ENCODE measurements at places on chromosomes 4 and X.

DNA sequence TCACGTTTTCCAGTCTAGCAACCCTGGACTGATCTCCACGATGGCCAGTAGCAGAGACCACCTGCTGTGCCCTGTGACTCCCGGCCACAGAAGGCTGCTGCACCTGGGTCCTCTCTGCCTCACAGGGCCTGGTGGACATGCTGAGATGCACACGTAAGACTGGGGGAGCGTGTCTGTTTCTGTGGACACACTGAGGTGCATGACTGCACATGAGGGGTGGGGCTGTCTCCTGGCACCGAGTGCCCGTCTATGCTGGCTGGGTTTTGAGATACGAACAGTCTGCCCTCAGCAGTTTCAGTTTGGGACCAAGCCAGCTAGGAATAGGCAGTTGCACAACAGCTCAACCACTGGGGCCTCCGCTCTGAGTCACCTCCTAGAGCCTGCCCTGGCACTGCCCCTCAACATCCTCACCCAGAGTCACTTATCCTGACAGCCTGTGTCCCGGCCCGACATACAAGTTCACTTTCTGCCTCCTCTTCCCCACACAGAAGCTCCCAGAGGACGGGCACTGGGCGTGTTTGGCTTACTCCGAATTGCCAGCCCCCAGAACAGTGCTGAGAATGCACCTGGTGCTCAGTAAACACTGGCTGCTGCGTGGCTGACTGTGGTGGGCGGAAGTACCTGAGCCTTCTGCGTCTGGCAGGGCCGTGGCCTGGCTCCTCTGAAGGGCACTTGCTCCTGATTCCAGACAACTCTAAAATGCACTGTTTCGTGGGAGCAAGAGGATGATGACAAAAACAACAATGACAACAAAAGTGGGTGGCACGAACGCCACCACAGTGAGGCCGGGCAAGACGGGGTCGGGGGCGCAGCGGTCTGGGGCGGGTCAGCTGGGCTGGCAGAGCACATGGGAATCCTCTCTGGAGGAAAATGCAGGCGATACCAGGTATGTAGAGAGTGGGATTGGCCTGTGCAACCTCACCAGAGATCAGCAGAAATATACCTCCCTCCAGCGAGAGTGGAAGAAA lies 30.9 kb downstream of the RNF212 start:
- peak; percentile 54 for DNase-seq

- DNase-seq, result no peak
Observed at GRCh38 chr4:36206603-36207311, 37.6 kb downstream of the ARAP2 start.

DNA sequence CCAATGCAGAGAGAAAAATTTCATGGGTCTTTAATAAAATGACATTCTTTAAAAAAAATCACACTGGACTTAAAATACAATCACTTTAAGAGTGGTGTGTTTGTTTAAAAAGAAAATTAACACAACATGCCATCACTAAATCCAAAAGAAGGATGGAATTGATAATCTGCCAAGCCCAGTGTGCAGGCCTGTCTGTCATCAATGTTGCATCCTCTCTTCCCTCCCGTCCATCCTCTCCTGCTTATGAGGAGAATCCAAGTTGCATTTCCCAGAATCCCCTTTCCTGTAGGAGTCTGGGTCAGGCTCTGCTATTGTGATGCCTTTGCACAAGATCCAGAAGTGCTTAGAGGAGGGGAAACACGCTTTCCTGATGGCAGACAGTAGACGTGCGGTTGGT lies 169.4 kb downstream of the MID1 start:
- no peak for DNase-seq

DNA sequence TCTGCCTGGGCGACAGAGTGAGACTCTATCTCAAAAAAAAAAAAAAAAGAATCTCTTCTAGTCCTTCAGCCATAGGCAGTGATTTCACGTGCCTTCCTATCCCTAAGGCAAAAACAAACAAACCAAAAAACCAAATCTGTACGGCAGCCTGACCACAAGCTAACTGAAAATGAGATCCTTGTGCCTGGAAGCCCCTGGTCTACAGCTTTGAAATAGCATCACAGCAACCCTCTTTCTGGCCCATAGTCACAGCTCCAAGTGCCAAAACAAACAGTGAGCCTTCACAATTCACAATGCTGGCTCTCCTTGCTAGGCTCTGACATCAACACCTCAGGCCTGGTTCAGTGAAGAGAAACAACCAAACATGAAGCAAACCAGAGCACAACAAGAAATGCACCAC lies 46.1 kb downstream of the TMEM150C start:
- peak; percentile 86 for DNase-seq

- no peak for DNase-seq
Observed at GRCh38 chr4:137608085-137608484, 75.8 kb upstream of the PCDH18 start.

GRCh38 chrX:9465380-9466123 lies 694 bp downstream of the TBL1X start:
- no peak for DNase-seq

- no peak for DNase-seq
Observed at GRCh38 chr4:89294573-89295269, 12.9 kb downstream of the GPRIN3 start.

- DNase-seq, result no peak
Observed at GRCh38 chr4:138097912-138098600, 144.1 kb downstream of the SLC7A11 start.

DNA sequence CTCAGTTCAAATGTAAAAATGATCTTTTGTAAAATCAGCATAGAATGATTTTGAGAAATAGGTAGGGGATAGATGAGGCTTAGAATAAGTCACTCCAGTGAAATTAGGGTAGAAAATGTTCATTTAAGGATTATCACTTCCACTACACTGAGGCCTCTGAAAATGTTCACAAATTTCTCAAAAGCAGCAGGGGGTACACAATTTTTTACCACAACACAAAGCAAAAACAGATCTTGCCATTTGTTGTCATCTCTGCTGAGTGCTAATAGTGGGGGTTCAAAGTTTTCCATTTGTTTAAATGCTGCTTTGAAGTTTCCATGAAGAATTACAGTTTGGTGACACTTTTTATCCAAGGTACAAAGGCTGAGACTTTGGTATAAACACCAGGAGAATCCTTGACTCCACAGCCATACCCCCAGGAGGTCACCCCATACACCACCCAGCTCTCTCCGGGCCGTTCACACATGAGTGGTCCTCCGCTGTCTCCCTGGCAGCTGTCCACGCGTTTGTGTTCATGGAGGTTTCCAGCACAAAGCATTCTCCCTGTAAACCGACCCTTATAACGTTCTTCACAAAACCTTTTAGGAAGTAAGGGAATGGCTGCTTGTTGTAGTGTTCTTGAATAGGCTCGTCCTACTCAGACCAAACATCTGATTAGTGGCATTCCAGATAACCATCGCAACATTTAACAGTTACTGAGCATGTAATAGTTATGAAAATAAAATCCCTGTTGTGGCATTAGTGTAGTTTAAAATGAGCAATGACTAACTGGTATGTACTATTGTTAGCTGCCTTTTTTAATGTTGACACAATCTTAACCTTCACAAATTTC lies 71.0 kb downstream of the PRSS12 start:
- no peak for DNase-seq

DNA sequence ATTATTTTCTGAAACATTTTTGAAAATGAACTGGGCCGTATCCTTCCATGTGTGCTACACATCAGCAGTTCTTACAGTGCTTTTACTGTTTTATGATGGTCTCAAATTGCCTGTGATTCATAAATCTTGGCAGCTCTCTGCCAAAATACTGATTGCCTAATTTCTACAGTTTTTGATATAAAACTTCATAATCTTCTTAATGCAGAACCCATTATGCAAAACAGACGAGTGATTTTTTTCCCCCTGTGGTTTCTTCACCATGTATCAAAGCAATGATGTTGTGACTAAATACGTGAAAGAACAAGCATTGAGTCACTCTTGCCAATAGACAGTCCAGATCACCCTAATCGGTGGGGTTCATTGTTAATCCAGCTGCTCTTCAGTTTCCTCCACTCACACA lies 156.4 kb upstream of the WDR1 start:
- no peak for DNase-seq

- DNase-seq, result no peak
Observed at GRCh38 chrX:17098516-17099247, 152.2 kb downstream of the REPS2 start.

DNA sequence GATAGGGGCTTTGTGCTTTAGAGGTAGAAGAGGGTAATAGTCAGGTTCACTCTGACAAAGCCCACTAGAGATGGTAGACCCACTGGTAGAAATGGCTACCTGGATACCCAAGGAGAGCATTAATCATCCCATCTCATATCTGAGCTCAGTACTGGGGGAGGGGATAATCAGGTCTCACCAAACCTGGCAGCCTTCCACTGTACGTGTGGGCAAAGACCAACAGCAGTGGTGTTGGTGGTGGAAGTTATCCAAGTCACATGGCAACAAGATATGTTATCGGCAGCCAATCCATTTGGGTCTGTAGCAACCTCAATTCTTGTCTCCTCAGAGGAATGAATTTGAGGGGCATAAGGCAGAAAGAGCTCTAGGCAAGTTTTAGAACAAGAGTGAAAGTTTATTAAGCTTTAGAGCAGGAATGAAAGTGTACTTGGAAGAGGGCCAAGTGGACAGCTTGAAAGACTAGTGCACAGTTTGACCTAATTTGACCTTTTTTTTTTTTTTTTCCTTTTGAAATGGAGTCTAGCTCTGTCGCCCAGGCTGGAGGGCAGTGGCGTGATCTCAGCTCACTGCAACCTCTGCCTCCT lies 67.0 kb upstream of the CXCL13 start:
- peak; percentile 9 for DNase-seq

- DNase-seq, result no peak
Observed at GRCh38 chr4:78529569-78530209, 21.9 kb upstream of the ANXA3 start.

DNA sequence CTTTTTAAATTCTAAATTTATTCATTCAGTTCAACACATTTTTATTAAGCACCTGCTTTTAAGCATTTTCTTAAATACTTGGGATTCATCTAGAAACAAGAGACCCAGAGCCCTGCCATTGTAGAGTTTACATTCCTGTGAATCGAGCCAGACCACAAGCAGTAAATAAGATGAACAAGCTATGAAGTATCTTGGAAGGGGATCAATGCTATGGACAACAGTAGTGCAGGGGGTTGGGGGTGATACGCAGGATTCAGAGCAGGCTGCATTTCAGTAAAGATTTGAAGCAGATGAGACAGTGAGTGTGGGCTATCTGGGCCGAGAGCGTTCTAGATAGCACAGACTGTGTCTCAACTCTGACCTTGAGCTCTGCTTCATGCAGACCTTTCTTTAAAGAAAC lies 35.1 kb downstream of the CLDN22 start:
- DNase-seq, result peak; percentile 61

GRCh38 chrX:63657821-63658220 lies 127.2 kb downstream of the ARHGEF9 start:
- DNase-seq, result peak; percentile 59

DNA sequence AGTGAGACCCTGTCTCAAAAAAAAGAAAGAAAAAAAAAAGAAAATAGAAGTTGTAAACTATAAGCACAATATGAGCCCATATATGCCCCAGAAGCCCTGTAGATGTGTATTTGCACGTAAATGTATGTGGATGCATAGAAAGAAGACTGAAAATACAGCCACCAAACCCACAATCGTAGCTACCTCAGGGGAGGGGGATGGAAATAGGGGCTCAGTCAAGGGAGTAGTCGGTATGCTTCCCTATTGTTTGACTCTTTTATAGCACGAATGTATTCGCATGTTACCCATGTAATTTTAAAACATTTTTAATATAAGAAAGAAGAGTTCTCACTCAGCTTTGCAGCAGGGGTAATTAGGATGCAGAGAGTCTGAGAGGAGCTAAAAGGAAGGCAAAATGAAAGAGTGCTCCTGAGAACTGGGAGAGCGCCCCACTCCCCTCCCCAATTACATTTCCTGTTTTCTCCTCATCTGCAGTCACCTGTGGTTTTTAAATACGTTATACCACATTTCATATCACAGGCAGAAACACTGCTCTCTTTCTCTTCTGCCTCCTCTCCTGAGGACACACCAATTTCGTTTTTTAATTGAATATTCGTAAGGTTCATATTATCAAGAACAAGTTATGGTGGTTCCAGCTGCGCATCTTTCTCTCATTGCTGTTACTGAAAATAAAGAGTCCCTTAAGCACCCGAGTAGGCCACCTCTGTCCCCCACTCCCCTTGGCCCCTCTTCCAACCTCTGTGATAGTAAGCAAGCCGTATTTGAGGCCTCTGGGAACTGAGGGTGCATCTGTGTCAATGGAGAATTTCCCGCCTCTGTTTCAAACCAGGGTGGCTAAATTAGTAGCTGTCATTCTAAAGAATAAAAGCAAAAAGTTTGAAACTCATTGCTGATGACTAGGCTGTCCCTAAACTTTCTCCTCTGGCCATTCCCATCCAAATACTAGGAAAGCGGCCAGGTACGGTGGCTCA lies 10.7 kb downstream of the SEPTIN6 start:
- DNase-seq, result no peak

DNA sequence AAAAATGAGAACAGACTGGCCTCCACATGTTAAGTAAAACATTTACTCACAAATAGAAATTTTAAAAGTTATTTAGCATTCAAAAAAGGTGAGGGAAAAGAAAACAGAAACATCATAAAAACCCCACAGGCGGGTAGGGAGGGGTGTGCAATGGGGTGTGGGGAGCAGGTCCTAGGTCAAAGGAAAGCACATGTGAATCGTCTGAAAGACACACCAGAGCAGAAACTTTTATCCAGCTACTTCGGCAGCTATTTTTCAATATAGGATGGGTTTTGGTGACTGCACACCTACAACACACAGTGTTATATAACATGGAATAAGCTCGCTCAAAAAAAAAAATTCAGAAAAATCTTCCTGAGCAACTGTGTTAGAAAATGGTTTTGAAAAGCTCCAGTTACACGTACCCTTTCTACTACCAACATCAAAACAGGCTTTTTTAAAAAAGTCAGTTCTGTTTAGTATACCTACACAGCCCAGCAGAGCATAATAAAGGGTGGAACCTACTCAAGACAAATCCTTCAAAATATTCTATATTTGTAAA lies 1.6 kb downstream of the OTUD4 start:
- no peak for DNase-seq

GRCh38 chr4:67581208-67581857 lies 22.8 kb downstream of the STAP1 start:
- no peak for DNase-seq

DNA sequence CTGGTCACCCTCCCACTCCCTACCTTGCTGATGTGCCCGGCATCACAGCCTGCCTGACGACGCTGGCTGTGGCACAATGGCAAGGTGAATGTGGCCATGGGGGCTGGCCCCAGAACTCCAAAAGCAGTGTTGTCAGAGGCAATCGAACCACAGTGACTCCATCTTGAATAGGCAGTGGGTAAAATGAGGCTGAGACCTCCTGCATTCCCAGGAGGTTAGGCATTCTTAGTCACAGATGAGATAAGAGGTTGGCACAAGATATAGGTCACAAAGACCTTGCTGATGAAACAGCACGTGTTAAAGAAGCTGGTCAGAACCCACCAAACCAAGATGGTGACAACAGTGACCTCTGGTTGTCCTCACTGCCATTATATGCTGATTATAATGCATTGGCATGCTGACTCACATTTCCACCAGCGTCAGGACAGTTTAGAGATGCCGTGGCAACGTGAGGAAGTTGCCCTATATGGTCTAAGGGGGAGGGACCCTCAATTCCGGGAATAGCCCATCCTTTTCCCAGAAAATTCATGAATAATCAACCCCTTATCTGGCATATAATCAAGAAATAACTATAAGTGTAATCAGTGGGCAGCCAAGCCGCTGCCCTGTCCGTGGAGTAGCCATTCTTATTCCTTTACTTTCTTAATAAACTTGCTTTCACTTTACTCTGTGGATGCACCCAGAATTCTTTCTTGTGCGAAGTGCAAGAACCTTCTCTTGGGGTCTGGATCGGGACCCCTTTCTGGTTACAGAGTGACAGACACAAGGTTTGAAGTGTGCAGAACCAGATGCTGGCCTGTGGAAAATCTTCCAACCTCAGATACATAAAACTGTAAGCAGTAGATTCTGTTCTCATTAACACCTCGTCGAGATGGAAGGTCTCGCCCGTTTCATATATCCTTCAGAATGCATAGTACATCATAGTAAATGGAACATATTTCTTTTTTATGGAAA lies 26.8 kb upstream of the CLDN24 start:
- DNase-seq, result peak; percentile 77

All from skeletal muscle cell (primary cell).